ENCODE measurements at places on chromosomes 1 and 21.

DNA sequence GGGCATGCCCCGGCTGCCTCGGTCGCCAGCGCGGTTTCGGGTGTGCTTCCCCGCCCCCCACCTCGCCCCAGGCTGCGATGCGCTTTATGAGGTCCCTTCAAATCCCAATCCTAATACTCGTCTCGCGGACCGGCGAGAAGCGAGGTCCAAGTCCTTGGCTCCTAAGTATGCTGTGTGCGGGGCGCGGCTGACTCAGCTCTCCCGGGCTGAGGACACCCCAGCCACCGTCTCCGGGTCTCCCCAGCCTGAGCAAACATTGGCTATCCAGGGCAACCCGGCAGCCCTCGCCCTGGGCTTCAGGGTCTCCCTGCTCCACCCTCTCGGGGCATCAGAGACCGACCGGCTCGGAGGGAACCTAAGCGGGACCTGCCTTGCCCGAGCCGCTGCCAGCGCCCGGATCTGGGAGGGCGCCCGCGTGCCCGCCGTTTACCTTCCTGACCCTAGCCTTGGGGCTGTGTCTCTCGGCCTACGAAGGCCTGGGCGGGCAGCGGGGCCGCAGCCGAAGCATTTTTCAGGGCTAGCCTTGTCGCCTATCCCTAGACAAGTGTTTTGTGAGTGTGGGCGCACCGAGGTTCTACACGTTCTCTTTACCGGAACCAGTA is 1.2 kb downstream of the ITPKB start:
- DNase-seq: peak; percentile 51

- DNase-seq: no peak
Measured at GRCh38 chr1:172456344-172456769, 12.5 kb upstream of the PIGC start.

GRCh38 chr1:103211073-103211472 is 102.8 kb upstream of the COL11A1 start:
- DNase-seq: no peak

GRCh38 chr1:230137337-230137815 is 70.3 kb downstream of the GALNT2 start:
- no peak for DNase-seq

DNA sequence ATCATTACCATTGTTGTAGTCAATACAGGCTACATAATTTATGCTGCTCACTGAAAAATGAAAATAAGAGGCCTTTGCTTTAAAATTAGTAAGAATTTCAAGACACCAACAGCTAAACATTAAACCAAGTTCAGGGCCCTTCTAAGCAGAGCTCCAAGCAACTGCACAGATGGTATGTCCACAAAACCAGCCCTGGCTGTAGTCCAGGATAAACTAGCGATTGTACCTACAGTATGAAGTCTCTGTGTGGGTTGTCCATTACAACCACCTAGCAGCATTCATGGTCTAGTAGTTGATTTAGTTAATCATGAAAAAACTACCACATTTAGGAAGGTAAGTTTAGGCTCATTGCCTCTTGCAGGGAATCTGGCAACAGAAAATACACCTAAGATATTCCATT is 35.3 kb downstream of the CLCA4 start:
- DNase-seq: no peak

DNA sequence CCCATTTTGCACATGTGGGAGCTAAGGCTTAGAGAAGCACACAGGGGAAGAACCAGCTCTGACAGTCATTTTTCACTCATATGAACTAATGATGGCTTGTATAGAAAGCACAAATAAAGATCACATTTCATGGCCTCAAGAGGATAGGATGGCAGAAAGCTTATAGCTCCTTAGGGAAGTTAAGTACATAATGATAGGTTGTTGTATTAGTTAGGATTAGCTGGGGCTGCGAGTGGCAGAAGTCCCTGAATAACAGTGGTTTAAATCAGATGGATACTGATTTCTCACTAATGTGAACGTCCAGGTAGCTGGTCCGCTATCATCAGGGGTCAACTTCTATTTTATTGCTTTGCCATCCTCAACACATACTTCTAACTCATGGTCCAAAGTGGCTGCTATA is 284.0 kb downstream of the RPS6KC1 start:
- DNase-seq: peak; percentile 75

GRCh38 chr1:70353601-70354331 is 756 bp downstream of the ANKRD13C start:
- DNase-seq: peak; percentile 71

DNA sequence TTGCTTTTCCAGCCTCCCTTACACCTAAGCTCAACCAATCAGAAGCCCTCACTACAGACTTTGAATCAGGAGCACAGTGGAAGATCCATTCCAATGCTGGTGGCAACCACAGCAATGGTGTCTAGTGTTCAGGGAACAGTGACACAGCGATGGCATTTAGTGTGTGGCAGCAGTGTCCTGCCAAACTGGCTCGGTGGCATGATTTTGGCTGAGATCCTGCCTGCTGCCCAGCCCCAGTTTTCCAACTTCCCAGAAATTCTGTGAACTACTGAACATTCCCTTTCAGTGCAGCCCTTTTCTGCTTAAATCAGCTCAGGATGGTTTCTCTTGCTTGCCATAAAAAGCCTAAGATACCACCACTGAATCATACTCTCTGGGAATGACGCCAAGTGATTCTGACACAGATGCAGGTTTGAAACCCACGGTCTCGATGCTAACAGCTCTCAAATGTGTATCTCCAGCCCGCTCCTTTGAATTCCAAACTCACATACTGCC is 8.8 kb downstream of the ASAP3 start:
- DNase-seq: no peak

- DNase-seq: no peak
Measured at GRCh38 chr1:107593501-107594209, 371.3 kb downstream of the VAV3 start.

Measured in NCI-H510A treated with DMSO at 0.1 percent for 48 hours (cell line).